ENCODE measurements at places on chromosomes 2 and 18. TPM values are rescaled to one million over a fixed set of nuclear protein-coding genes. Genes with fewer than 3 reads are reported as not detected.
A peak's percentile ranks its signal among the peaks of the same experiment; 100 is the strongest.

Gene ERLEC1
- total RNA-seq = 34.0 TPM

DNA sequence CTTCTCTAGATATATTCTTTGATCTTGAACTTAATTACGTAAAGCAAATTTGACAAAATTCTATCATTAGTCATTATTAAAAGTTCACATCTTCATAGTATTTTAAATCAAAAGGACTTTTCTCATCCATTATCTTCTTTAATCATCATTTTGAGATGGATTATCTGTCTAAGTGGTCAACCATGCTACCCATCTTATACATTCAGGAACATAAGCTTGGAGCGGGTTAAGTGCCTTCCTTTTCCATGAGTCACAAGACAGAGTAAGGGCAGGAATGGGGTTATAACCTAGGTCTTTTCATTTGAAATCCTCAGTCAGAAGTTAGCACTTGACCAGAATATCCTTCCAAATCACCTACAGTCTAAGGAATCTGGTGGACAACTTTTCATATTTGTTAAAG is 297.1 kb downstream of the TCF4 start:
- DNase-seq = no peak

DNA sequence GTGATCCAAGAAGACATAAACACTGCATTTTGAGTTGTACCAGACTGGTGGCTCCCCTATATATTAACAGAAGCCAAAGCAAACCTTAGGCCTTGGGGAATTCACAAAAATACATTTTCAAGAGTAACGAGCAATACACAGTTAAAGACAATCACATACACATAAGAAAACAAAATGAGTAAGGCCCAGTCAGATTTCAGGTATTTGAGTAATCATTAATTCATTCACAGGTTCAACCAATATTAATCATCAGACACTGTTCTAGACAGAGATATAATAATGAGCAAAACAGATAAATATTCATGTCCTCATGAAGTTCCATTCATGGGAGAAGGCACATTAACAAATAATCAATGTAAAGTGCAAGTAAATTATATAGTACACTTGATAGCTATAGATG is 9.6 kb downstream of the STPG4 start:
- peak; percentile 29 for DNase-seq

- DNase-seq = no peak
These were observed 33.2 kb downstream of the DDX1 start for GRCh38 chr2:15624903-15625302.

DNA sequence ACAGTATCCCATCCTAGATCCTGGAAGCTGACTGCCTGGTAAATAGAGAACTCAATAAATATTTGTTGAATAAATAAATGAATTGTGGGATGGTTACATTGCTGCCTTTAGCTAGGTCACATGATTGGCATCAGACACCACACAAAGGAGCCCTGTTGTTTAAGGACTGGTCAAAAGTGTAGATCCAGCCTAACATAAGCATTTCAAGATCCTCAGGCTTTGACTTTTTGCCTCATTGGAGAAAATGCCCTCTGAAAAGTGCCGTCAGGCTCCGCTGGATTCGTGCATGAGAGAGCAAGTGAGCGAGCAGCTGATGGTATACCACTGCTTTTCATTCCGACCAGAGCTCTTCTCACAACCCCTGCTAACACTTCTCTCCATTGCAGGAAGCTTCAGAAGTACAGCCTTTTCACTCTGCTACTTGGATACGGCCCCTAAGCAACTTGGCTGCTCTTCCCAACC is 1.3 kb upstream of the ZNF24 start:
- DNase-seq = no peak

Gene FOXI3
- total RNA-seq = 0.04 TPM

GRCh38 chr2:169732075-169732474 is 1.6 kb upstream of the KLHL23 start:
- no peak for DNase-seq

Gene PTPRN
- not detected for total RNA-seq

Gene LDLRAD4
- total RNA-seq = not detected

DNA sequence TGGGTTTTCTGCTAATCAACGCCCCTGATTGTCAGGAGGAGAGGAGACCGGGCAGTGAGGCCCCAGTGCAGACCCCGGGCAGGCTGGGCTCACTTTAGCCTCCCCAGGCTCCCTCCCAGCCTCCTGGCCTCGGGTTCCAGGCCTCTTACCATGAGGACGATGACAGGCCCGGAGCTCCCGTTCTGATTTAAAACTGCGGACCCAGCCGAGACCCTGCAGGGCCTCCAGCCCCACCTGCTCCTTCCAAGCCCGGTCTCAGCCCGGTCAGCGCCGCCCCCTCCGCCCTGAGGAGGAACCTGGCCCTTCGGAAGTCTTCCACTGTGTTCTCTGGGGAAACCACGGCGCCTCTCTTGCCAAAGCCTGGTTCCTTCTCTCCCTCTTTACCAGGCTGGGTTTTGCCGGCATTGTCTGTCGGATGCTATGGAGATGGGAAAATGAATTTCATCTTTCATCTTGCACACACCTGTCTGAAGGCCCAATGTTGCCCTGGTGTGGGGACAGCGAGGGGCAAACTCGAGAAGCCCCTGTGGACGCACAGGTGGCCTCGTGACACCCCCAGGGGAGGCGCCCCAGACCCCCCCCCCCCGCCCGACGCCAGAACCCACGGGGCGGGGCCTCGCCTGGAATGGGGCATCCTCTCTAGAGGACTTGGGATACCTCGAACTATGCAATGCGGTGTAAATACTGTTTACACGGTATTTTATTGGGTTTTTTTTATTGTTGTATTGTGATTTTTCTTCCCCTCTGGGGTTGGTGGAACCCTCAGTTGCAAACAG is 37.7 kb upstream of the CTDP1 start:
- DNase-seq = no peak

GRCh38 chr2:232417489-232417888 is 10.8 kb downstream of the ALPG start:
- no peak for DNase-seq

DNA sequence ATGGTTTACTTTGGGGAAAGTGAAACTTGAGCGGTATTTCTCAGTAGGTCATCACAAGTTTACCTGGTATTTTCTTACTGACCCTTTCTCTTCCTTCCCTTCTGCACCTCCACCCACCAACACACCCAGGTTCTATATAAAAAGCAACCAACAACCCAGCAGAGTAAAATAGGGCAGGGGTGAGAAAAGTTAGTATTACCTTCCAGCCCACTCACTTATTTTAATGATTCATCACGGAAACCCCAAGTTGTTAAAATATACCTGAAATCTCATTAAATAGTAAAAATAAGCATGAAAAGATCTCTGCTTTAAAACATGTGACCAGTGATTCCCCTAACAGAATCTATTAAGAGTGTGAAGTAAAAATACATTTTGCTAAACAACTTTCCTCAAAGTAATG is 306.1 kb downstream of the ZEB2 start:
- no peak for DNase-seq

- DNase-seq = no peak
These were observed 61.6 kb downstream of the DNMT3A start for GRCh38 chr2:25280051-25280687.

- no peak for DNase-seq
These were observed 140.9 kb upstream of the TANK start for GRCh38 chr2:161019311-161019710.

DNA sequence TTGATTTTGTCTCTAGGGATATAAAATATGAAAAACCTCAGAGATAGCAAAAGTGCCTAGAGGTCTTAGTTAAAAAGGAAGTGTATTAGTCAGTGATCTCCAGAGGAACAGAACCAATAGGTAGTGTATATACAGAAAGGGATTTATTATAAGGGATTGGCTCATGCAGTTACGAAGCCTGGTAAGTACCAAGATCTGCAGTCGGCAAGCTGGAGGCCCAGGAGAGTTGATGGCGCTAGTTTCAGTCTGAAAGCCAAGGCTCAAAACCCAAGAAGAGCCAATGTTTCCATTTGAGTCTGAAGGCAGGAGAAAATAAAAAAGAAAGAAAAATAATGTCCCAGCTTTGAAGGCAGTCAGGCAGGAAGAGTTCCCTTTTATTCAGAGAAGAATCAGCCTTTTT is 93.3 kb downstream of the COLEC12 start:
- no peak for DNase-seq

Gene EFHD1
- not detected for total RNA-seq

All from foreskin keratinocyte (primary cell).